ENCODE measurements at places on chromosomes 16 and 17.

DNA sequence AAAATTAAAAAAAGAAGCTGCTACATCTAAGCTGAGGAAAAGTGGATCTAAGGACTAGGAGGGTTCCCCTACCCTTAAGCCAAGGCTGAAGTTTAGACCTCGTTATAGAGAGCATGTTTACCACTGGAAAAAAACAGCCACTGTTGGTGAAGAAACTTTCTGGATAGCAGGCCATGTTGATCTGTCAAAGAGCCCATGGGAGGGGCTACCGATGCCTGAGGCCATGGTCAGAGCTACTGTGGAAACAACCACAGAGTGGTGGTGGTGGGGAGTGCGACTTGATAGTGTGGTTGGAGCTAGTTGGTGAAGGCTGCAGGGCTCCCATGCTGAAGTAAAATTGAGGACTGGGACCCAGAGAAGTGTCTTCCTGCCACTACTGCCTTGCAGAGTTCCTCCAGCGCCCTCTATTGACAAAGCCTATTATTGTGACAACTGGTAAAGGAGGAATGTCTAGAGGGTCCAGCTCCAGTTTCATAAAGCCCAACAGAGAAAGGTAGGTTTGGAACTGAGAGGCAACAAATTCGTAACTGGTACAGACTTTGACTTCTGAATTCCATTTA is 12.7 kb upstream of the FAM20A start:
- no peak for DNase-seq

- DNase-seq = peak; percentile 47
Measured at GRCh38 chr16:12095275-12096156, 119.0 kb downstream of the SNX29 start.

GRCh38 chr16:73949574-73950320 is 346.9 kb upstream of the PSMD7 start:
- DNase-seq = no peak

- no peak for DNase-seq
Measured at GRCh38 chr17:27906226-27906580, 13.0 kb upstream of the LYRM9 start.

DNA sequence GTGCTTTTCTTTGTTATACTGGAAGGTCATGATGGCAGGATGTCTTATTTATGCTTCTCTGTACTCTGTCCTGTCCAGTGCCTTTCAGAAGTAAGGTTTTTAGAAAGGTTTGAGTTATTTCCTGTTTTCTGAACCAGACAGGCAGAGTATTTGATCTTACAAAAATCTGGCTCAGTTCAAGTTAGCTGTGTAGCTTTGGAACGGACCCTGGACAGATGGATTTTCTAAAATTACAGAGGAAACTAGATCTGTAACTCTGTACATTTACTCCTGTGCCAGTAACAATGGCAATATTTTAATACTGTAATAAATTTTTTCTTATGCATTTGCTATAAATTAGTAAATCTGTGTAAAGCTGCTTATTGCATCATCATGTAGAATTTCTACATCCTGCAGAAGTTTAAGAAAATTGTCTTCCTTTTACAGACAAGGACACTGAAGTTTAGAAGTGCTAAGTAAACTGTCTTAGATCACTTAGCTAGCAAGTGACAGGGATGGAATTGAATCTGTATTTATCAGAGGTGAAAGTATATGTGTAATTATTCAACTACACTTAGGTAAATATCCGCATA is 347.6 kb downstream of the WWOX start:
- DNase-seq = no peak

GRCh38 chr16:49890876-49891275 is 35.0 kb upstream of the ZNF423 start:
- no peak for DNase-seq

- DNase-seq = no peak
Measured at GRCh38 chr17:38656959-38657823, 17.6 kb downstream of the EPOP start.

DNA sequence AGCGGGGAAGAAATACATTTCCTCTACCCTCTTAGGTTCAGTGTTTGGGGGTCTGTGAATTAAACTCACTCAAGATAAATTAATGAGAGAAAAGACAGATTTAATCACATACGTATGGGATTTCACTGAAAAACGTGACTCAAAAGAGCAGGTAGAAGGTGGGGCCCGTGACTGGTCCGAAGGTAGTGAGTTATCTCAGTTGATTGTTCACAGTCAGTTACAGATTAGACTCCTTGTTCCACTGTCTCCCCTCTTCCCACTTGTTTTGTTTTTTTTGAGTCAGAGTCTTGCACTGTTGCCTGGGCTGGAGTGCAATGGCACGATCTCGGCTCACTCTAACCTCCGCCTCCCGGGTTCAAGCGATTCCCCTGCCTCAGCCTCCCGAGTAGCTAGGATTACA is 301.2 kb downstream of the SEC14L1 start:
- DNase-seq = no peak

All from activated T-helper 9 cell treated with anti-CD3 and anti-CD28 coated beads, Interleukin-2, amount 50 U/mL, for 16 hours (primary cell).